Activated T-cell treated with anti-CD3 and anti-CD28 coated beads, Interleukin-2, amount 50 U/mL, for 48 hours (primary cell): ENCODE measurements at places on chromosomes 11 and 22.

- DNase-seq: peak; percentile 50
Observed at GRCh38 chr22:37659066-37659896, 758 bp downstream of the PDXP start.

DNA sequence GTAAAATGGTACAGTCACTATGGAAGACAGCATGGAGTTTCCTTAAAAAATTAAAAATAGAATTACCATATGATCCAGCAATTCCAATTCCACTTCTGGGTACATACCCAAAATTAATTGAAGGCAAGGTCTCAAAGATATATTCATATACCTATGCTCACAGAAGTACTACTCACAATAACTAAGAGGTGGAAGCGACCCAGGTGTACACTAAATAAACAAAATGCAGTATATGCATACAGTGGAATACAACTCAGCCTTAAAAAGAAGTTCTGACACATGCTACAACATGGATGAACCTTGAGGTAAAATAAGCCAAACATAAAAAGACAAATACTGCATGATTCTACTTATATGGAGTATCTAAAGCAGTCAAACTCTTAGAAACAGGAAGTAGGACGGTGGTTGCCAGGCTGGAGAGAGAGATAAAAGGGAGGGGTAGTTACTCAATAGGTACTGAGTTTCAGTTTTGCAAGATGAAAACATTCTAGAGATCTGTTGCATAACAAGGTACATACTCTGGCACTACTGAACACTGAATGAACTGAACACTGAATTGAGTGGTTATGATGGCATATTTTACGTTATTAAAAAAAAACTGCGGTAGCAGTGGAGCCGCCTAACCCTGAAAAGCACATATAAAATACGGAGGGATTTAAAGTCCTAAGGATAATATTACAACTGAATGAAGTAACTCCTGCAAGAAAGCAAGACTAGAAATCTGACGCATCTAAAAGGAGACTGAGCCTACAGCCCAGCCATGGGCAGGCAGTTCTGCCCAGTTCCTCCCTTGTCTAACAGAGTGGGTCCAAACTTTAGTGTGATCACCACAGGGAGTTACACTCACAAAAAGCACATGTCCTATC, 12.8 kb downstream of the DGCR2 start:
- DNase-seq: peak; percentile 39

- DNase-seq: no peak
Observed at GRCh38 chr11:87422566-87422965, 384.8 kb downstream of the TMEM135 start.

GRCh38 chr11:65415499-65416340, 6.9 kb upstream of the NEAT1 start:
- DNase-seq: no peak

DNA sequence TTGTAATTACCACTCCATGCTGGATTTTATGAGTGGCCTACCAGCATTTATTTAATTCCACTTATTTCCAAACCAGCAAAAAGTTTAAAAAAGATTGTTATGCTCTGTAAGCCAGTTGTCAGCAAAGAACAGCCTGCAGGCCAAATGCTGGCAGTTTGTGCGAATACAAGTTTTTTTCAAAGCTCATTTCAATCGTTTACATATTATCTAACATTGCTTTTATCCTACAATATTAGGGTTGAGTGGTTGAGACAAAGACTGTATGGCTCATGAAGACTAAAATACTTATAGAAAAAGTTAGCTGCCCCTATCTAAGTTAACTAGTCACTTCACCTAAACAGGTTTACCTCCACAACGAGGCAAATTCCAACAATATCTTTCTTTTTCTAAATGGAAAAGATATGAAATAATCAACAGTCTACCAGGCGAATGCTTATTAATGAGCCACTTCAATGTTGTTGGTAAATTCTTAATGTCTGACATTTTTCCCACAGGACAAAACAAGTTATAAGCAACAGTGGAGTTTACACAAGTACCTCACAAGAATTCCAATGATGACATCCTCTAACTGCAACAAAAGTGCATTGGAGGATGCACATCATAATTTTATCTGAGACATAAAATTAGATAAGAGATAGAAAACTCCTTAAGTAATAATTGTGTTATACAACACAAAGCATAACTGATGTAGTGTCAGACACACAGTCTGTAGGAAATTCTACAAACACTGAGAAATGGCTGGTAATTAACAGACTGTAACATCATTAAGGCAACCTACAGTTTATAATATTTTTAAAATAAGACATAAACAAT, 35.8 kb upstream of the POU2AF2 start:
- DNase-seq: no peak

DNA sequence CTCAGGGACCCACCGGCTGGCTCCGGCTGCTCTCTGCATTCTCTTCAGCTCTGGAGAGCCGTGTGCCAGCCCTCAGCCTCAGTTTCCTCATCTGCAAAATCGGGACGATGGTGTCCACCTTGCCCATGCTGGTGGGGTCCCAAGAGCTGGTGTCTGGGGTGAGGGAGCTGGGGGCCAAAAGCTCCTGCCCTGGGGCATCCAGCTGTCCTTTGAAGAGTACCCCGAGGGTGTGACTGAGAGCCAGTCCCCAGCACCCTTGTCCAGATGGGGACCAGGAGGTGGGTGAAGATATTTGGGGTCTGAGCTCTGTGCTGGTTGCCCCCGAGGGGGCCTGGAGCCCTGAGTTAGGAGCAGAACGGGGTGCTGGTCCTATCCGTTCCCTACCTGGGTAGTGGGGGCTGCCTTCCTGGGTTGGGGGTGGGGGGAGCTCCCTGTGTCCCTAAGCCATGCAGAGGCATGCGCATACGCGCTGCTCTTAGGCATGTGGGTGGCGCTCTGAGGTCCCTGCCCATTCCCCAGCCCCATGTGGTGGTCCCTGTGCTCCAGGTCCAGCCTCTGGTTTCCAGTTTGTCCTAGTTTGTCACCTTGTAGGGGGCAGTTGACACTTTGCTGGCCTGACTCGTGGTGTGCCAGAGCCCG, 4.9 kb downstream of the LRP5 start:
- DNase-seq: no peak

DNA sequence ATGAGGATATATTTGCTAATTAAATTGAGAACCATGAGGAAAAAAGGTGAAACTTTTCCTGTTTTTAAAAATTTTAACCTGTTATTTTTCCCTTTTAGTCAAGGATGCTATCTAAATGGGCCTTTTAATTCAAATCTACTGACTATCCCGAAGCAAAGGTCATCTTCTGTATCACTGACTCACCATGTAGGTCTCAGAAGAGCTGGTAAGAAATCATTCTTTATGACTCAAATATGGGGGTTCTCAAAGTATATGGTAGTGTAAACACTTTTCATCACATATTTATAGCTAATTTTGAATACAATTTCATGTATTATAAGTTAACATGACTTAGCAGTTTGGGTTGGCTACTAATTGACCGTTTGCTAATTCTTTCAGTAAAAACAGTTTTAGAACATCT, 88.2 kb downstream of the CYP2R1 start:
- DNase-seq: no peak

- DNase-seq: no peak
Observed at GRCh38 chr22:33380789-33381530, 322.8 kb upstream of the SYN3 start.

- no peak for DNase-seq
Observed at GRCh38 chr11:111569476-111569875, 29.0 kb downstream of the LAYN start.

DNA sequence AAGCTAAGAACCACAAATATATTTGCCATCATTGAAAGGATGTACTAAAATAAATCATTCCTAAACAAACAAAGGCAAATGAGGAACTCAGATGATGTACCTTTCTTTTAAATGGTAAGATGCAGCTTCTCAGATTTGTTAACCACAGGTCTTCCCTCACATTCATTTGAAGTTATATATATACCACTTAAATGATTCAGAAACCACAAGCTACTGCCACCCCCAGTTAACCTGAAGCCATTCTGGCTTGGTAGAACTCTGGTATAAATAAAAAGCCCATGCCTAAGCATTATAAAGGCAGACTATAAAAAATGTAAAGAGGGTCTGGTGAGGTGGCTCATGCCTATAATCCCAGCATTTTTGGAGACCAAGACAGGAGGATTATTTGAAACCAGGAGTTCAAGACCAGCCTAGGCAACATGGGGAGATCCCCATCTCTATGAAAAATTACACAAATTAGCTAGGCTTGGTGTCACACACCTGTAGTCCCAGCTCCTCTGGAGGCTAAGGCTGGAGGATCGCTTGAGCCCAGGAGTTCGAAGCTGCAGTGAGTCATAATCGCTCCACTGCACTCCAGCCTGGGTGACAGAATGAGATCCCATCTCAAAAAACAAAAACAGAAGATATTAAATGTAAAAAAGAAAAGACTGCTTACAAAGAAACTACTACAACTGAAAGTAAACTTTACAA, 1185.3 kb downstream of the JRKL start:
- DNase-seq: no peak

GRCh38 chr11:131491503-131491902, 121.1 kb downstream of the NTM start:
- no peak for DNase-seq

DNA sequence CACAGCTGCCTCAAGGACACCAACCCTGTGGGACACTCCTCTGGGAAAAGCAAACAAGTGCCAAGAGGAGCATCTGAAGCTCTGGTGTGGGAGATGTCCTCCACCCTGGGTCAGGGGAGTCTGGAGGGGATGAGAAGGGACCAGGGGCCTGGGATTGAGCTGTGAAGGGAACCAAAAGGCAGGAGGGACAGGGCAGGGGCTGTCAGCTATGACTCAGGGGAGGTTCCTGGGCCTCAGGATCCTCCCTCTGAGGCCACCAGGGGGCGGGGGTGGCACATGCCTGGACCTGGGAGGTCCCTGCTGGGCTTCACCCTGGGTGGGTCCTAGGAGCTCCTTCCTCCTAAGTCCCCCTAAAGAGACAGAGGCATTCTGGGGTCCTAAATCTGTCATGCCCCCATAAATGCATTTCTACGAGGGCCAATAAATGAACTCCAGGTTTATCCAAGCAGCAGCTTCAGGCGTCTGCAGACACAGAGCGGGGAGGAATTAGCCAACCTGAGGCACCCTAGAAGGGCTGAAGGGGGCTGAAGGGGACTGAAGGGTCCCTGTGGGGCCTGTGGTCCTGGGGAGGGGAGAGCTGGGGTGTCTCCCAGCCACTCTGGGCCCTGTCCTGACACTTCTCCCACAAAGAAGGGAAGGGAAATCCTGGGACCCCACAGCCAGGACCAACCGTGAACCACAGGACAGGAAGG, 31.9 kb upstream of the IGLL5 start:
- peak; percentile 52 for DNase-seq

DNA sequence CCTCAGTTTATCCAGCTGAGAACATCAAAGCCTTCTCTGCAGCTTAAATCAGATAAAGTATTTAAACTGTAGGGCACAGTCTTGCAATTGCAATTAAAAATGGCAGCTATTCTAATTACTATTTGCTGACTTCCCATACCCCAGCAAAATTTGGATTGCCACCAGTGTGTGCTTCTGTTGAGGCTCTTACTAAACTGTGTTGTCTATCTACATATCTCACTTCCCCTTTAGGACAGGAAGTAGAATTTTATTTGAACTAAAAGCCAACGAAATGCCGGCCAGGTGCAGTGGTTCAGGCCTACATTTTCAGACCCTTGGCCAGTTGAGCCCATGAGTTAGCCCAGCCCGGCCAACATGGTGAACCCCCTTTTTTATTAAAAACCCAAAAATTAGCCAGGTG, 7.1 kb downstream of the SAA4 start:
- no peak for DNase-seq

DNA sequence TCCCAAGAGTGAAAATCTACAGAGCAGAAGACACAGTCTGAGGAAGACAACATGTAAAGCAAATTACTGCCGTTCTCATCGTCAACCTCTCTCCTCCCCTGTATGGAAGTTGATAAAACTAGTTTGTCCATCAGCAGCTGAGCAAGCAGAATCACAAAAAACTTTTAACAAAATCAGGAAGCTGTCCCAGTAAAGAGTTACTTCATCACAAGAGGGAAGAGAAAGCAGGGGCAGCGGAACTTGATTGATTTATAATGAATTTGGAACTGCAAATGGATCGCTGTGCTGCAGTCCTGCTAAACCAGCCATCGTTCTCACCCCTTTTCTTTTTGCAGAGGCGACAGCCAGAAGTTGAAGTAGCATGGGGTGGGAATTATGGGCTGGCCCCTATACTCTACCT, 13.7 kb upstream of the UCP3 start:
- no peak for DNase-seq

GRCh38 chr11:60872124-60872960, 5.0 kb downstream of the ZP1 start:
- DNase-seq: peak; percentile 17

GRCh38 chr11:62863687-62864335, 16.9 kb upstream of the SLC3A2 start:
- DNase-seq: no peak

DNA sequence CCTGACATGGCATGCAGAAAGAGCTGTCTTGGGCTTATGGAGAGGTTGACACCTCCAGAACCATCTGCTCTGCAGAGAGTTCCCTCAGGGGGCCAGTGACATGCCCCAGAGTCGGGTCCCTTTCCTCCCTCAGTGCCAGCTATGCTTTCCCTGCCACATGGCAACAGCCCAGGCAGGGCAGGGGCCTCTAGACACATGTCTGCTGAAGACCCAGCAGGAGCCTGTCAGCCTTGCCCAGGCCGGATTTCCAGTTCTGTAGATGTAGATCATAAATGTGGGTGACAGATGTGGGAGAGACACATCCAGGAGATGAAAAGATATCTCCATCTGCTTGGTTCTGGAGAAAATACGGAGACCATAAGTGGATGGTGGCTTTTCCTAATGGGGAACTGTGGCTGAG, 25.5 kb downstream of the NAV2 start:
- no peak for DNase-seq

- no peak for DNase-seq
Observed at GRCh38 chr11:110730773-110731172, 18.5 kb upstream of the ARHGAP20 start.

GRCh38 chr11:94790661-94791180, 22.6 kb downstream of the AMOTL1 start:
- no peak for DNase-seq

DNA sequence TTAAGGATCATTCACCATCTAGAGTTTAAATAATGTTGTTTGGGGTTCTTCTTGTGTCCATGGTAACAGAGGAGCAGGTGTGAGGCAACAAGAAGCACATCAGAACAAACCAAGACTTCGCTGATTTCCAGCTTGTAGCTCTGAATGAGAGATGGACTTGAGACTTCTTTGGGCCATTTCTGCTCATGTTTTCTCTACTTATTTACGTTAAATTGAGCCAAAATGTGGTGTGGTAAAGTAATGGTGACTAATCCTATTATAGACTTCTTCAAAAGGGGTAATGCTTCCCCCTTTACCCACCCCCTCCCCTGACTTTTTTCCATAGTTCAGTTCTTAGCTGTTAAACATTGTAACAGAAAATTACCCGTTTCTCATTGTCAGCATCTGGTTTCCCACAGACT, 65.2 kb downstream of the CSTPP1 start:
- no peak for DNase-seq

- no peak for DNase-seq
Observed at GRCh38 chr11:26048271-26048670, 283.7 kb upstream of the ANO3 start.

DNA sequence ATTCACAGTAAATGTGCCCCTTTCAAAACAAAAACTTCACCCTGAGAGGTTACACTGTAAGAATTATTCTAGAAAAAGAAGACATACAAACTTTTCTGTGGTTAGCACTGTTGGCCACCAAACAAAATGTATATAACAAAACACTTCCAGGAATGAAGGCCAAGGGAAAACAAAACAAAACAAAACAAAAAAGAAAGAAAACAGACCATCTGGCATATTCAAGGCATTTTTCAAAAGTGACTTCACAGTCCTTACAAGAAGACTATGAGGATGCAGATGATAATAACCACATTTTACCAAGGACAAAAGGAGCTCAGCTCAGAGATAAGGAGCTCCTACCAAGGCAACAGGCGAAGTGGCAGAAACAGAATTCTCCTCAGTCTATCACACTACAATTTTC, 24.9 kb downstream of the CTSC start:
- no peak for DNase-seq
